Fibroblast of skin of right biceps (primary cell): ENCODE measurements at places on chromosomes 12 and 14.

GRCh38 chr12:46675736-46676135 is 150.1 kb downstream of the SLC38A4 start:
- peak; percentile 64 for DNase-seq

DNA sequence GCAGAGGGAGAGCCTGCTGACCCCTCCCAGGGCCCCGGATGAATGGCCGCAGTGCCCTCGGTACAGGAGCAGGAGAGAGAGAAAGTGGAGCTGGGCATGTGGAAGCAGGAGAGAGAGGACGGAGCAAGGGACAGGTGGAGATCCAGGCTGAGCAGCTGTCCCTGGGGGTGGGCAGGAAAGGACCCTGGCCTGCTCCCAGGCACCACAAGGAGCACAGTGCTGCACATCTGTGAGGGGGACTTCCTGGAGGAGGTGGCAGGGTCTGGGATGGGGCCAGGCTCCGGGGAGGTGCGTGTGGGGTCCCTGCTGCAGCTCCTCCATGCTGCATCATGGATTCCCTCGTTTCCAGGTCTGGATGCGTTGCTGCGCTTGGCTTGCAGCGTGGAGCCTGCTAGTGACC is 13.0 kb upstream of the DLK1 start:
- no peak for DNase-seq

DNA sequence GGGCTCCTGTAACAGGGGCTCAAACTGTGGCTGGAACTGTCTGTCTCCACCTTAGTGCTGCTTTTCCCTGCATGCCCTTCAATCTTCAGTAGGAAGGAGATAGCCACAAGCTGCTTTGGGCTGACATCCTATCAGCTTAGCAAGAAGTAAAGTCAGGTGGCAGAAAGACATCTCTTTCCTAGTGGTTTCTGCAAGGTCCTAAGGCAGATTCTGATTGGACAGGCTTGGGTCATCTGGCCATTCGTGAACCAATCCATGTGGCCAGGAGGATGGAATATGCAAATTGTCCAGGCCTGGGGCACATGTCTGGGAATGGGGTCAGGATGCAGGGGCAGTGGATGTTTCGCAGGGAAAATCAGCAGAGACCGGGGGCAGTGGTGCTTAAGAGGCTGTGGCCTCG is 5.2 kb downstream of the RITA1 start:
- peak; percentile 25 for DNase-seq

DNA sequence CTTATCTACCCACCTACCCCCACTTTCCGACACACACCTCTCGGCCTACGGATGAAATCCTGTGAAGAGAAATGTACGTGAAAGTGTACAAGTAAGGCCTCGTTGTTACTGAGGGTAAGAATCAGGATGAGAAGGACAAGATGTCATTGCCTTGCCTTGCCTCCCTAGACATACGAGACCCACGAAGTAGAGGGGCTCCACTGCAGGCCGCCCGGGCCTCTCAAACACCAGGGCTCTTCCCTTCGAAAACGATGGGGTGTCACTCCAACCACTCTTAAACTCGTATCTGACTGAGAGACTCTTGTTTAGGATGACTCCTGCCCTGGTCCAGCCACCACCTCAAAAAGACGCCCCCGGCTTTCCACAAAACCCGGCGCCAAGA is 498 bp downstream of the RACGAP1 start:
- DNase-seq = peak; percentile 10

GRCh38 chr12:6226002-6226678 is 25.9 kb downstream of the CD9 start:
- no peak for DNase-seq

DNA sequence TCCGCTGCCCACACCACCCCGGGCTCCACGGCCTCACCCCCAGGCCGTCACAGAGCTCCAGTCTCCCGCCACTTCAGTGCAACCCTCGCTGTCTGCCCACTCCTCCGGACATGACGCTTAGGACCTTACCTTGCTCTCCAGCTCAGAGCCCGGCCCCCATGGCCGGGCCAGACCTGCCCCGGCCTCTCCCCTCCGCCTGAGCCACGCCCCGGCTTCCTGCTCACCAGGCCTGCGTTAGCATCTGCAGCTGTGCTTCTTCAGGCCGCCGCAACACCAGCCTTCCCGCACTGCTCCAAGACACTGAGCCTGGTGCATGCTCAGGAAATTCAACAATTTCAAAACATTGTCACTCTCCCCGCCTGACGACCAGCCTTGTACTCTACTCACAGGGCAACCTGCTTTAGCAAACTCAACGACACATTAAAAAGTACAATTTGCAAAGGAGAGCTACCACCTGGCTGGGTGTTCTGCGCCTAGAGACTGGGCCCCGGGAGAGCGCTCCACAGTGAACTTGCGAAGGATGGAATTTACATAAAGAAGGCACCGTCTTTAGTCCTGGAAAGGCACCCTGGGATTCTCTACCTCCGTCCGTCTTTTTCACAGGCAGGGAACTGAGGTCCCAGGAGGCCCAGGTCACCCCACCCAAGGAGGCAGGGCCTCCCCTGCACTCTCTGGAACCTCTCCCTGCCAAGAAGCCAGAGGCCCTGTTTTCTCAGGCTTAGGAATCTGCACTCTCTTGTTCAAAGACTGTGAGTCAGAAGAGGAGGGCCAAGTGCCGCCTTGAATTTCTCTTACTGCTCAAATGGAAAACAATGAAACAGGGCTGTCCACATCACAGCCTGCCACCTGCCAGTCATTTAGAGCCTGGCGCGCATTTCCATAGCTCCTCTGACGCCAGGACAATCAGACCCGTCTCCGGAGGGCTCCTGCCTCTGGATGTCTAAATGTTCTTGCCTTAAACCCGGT is 51.3 kb downstream of the STX2 start:
- peak; percentile 54 for DNase-seq

DNA sequence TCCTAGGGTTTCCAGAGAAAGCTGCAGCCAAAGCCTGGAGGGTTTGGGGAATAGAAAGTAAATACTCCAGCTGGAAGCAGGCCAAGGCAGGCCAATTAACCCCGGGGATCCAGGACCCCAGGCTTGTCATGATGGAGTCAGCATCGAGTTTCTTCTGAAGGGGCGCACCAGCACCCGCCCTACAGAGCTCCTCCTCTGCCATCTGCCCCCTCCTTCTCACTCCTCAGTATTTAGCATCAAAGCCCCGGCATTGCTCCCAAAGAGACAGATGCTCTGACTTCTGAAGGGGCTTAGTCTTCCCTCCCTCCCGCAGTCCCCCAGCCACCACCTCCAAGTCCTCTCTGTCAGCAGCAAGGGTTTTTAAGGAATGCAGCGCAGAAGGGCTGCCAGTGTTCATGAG is 285.1 kb upstream of the NOS1 start:
- DNase-seq = no peak

DNA sequence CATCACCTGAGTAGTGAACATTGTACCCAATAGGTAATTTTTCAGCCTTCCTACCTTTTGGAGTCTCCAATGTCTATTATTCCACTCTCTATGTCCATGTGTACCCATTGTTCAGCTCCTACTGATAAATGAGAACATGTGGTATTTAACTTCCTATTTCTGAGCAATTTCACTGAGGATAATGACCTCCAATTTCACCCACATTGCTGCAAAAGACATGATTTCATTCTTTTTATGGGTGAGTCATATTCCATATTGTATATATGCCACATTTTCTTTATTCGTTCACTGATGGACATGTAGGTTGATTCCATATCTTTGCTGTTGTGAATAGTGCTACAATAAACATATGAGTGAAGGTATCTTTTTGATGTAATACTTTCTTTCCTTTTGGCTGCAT is 16.4 kb upstream of the BTG1 start:
- DNase-seq = no peak

- DNase-seq = no peak
Observed at GRCh38 chr12:5099591-5099990, 55.9 kb downstream of the KCNA5 start.

DNA sequence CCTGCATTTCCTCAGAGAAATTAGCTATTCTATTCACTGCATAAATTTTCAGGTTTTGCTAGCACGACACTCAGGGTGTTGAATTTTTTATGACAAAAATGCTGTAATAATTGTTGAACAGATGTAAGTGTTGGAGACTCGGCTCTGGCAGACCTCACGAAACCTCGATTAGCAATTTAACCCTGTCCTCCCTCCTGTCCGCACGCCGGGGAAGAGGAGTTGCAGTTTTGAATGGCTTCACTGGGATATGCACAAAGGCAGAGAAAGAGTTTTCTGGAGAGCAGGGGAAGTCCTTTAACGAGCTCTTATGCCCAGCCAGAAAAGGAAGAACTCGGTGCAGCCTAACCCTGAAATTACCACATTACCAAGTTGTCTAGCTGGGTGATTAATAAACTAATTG is 661.1 kb downstream of the VRK1 start:
- peak; percentile 6 for DNase-seq

DNA sequence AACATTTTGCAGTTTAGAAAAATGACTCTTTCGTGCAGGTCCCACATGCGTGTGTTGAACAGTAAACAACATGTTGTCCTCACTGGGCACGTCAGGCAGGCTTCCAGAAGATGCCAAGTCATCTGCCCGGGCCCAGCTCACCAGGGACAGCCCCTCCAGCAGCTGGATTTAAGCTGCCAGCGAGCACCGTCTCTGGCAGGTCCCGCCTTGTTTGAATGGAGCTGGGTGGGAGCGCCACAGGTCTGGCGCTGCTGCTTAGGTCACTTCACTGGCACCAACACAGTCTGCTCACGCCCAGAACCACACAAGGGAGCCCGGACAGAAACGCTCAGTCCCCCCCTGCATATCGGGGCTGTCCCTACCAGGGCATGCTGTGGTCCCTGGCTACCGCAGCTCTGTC is 33.1 kb upstream of the MMP17 start:
- DNase-seq = no peak

GRCh38 chr14:100587086-100587762 is at the start of gene BEGAIN:
Gene BEGAIN (minus strand): TSS chr14:100587417. CDS start chr14:100587290, 127 bp downstream.
- DNase-seq = no peak

DNA sequence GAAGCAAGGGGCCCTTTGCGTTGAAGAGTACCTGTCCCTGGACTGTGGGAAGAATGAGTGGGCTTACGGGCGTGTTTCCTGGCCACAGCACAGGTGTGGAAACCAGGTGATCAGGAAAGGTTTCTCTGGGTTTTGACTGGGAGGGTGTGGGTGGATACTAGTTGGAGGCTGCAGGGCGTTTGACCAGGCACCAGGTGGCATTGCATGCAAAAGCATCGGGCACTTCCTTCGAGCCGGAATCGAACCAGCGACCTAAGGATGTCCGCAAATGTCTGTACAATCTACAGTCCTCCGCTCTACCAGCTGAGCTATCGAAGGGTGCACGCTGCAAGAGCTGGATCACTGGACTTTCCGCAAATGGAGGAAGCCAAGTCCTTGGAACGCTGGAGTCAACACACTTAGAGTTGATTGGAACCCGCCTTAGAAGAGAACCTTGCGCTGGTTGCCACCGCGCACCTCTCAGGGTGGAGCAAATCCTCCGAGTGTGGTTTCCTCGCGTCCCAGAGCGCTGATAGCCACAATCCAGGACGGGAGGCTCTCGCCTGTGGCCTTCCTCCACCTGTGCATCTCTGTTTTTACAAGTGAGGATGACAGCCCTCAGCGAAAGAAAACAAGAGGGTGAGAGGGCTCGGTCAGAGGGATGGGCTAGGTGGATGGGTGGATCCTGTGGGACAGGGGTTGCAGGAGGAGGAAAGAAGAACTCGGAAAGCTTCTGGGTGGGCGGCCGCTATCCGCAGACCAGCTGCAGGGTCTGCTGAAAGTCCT is 21.2 kb upstream of the RNASE4 start:
- DNase-seq = peak; percentile 72
